ENCODE measurements at places on chromosomes 2 and 18. TPM values are rescaled to one million over a fixed set of nuclear protein-coding genes. Genes with fewer than 3 reads are reported as not detected.

DNA sequence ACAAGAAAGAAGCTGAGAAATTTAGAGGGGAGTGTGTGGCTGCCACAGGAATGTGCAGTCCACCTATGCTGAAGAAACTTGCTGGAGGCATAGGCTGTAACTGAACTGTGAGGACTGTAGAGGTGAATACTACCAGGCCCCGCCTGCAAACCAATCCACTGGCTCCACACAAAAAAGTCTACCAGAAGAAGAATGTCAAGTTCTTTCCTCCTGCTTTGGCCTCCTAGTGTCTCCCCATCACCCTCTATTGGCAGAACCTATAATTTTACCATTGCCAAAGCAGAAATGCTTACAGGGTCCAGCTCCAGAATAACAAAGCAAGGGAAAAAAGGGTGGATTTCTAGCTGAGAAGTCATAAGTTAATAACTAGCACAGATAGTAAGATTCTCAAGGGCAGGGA, 5.9 kb upstream of the ATP5MC3 start:
- peak; percentile 25 for DNase-seq

DNA sequence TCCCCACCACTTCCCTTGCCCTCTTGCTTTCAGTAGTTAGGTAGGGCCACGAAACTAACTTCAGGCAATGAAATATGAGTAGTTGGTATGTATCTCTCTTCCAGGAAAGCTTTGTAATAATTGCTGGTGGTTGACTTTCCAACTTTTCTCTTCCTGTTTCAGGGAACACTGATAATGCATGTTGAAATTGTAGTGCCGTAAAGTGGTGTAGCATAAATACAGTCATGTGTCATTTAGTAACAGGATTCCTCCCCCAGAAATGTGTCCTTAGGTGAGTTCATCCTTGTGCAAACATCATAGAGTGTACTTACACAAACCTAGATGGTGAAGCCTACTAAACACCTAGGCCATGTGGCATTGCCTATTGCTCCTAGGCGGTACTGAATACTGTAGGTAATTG, 429.2 kb downstream of the PID1 start:
- no peak for DNase-seq

LYG2 gene
- not detected for total RNA-seq

GRCh38 chr2:63862806-63863205, 21.1 kb downstream of the UGP2 start:
- no peak for DNase-seq

SCN9A gene
- total RNA-seq = 1.4 TPM

DNA sequence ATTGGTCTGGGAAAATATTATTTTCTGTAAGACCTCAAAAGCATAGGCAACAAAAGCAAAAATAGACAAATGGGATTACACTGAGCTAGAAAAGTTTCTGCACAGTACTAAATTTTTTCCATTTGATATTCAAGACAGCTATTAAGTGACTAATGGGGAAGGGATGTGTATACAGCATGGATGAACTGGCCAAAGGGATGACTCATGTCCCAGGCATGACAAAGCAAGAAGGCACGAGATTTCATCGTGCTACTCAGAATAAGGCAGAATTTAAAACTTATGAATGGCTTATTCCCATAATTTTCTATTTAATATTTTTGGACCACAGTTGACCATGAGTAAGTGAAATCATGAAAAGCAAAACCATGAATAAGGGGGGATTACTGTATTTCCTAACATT, 1250.1 kb upstream of the GYPC start:
- DNase-seq = peak; percentile 94

- no peak for DNase-seq
Observed at GRCh38 chr2:192809173-192809572, 614.4 kb upstream of the TMEFF2 start.

- DNase-seq = peak; percentile 79
Observed at GRCh38 chr2:183059561-183059960, 19.0 kb upstream of the DUSP19 start.

DNA sequence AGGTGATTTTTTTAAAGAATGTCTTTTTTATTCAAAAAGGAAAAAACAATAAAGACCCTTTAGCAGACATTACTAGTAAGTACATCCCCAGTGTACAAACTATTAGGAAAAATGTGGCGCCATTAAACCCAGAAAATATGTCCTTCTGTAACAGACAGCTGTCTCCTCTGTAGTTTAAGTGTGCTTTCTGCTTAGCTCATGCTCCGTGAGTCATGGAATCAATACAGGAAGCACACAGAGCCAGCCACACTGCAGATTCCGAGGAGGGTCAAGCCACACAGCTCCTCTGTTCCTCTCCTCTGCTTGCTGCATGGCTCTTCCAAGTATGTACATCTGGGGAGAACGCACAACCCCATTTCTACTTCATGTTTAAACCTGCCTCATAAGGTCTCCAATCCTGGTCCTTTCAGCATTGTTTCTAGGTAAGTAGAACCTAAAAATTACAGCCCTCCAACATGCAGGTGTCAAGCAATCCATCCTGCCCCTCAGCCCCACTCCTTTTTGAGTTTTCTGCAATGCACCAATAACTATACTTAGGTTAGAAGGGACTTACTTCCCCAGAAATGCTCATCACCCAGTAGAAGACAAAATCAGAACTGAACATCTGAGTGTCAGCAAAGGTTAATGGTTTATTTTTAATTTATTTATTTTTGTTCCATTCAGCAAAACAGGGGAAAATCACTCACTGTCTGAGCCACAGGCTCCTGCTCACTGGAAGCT, 37.5 kb downstream of the ACVR1 start:
- peak; percentile 49 for DNase-seq

GRCh38 chr2:43224131-43224570, 2.3 kb downstream of the ZFP36L2 start:
- DNase-seq = peak; percentile 81

RIT2 gene
- not detected for total RNA-seq

FOSL2 gene
- 2.9 TPM for total RNA-seq

GRCh38 chr2:27261926-27262298, 935 bp downstream of the SLC30A3 start:
- no peak for DNase-seq

DNA sequence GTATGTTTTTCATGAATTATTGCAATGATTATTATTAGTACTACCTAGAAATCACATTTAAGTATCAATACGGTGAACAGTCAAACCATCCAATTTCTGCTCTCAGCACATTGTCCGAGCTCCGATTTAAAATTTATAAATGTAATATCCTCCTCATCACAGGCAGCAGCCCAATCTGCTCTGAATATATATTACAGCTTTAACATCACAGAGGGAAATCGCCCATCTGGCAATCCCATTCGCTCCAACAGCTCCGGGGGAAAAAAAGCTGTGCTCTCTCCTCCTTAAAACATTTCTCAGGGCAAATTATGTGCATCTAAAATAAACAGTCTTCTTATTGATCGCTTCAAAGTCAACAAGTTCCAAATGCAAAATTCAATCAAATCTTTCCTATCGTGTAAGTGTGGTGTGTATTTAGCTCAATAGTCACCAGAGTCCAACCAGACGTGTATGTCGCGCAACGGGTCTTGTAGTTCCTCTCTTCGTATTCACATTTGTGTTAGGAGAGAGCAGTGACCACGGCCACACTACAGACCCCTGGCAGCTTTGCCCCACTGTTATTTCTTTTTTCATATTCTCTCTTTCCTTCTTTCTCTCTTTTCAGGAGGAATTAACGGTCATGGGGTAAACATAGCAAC, 2.4 kb downstream of the FIGN start:
- peak; percentile 52 for DNase-seq

DNA sequence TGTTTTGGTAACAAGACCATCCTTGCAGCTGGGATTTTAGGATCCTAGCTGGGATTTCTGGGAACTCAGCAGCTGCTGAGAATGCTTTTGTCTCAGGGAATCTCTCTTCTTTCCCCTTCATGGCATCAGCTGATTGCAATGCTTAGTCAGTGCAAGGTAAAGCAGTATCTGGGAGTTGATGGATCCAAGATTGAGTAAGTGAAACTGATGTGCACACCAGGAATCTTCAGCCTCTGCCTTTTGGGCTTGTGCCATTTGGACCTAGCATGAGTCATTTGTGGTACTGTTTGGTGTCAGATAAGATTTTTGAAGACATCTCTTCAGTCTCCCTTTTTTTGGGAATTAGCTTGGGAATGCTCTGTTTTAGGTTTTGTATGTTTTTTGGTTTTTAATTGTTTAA, 363.3 kb upstream of the TFPI start:
- no peak for DNase-seq

PTPN18 gene
- 16.7 TPM for total RNA-seq

GRCh38 chr2:46569766-46570165, 90.4 kb downstream of the TMEM247 start:
- no peak for DNase-seq

- no peak for DNase-seq
Observed at GRCh38 chr18:59621027-59621426, 76.2 kb downstream of the CCBE1 start.

DNA sequence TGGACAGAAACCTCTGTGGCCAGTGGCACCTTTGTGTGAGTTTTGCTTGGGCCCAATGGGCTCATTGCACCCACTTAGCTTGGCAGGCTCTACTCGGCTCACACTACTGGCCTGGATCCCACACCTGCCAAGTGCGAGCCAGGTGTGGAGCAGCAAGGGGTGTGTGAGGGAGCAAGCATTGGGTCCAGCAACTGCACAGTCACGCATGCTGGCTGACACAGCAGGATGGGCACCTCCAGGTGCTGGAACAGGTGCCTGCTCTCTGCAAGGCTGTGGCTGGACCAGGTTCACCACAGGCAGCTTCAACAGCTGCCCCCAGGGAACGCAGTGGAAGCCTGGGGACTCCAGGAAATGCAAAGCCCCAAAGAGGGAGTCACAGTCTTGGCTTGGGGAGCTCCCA, 94.2 kb downstream of the DOK6 start:
- DNase-seq = no peak

COLEC12 gene
- total RNA-seq = 61.1 TPM

DNA sequence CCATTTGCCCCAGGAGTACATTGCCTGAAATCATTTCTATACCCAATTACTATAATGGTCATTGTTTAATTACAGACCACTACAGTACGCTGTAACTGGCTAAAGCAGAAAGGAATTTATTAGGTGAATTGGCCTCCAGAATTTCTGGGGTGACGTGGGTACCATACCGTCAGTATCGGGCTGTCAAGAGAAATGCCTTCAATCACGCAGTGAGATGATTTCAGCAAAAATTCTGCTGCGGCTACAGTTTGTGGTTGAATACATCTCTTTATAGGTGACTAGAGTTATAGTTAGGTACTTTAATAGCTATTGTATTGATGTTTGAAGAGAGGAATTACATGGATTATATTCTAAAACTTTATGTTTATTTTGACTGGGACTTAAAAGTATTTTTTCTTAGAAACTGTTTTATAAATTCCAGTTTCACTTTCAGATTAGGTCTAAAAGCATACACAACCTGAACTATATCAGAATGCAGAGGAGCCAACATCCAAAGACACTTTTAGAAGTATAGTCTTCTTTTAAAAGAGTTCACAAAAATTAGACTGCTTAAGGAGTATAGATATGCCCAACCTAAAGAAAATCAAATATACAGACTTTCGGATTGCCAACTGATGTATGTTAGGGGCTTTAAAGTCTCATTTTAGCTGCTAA, 128.4 kb downstream of the TTC27 start:
- DNase-seq = no peak

GRCh38 chr2:46286715-46287114, 10.5 kb upstream of the EPAS1 start:
- no peak for DNase-seq

GRCh38 chr2:129881786-129882396, 97.6 kb upstream of the RAB6C start:
- DNase-seq = no peak

DNA sequence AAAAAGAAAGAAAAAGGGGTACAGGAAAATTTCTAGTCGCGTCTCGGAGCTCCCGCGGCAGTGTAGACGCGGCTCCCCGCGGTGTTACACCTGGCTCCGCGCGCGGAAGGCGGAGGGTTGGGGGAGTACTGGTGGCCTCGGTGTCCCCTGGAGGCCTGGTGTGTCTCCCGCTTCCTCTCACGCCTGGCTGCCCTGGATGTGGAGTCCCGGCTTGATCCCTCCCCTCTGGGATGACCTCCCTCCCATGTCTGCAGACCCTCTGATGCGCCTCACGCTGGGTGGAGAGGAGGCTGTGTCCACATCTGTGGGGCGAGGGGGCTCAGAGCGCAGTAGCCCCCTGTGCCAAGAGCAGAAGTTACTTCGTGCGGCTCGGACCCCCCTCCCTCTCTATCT, 1.2 kb downstream of the KIF5C start:
- DNase-seq = no peak

GRCh38 chr2:111701798-111702118, 182.2 kb downstream of the ANAPC1 start:
- DNase-seq = no peak

- no peak for DNase-seq
Observed at GRCh38 chr18:44119607-44120006, 561.1 kb upstream of the SETBP1 start.

GRCh38 chr2:60966507-60967405, 50.8 kb upstream of the PEX13 start:
- no peak for DNase-seq

TFPI gene
- 9.3 TPM for total RNA-seq

DNA sequence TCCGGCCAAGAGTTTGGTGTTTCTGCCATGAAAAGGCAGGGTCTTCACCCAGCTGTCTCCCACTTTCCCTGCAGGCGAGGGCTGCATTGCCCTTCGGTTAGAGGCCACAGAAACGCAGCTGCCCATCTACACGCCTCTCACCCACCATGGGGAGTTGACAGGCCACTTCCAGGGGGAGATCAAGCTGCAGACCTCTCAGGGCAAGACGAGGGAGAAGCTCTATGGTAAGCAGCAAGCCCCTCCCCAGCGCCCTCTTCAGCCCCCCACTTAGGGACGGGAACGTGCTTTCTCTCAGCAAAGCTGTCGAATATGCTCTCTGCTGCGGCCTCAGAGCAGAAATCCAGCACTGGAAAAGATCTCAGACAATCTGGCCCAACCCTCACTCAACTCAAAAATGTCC, 57.7 kb upstream of the ATG16L1 start:
- peak; percentile 96 for DNase-seq

NT5DC4 gene
- not detected for total RNA-seq

AQP12A gene
- total RNA-seq = not detected

GRCh38 chr18:44564922-44565321, 115.8 kb upstream of the SETBP1 start:
- DNase-seq = peak; percentile 59

DNA sequence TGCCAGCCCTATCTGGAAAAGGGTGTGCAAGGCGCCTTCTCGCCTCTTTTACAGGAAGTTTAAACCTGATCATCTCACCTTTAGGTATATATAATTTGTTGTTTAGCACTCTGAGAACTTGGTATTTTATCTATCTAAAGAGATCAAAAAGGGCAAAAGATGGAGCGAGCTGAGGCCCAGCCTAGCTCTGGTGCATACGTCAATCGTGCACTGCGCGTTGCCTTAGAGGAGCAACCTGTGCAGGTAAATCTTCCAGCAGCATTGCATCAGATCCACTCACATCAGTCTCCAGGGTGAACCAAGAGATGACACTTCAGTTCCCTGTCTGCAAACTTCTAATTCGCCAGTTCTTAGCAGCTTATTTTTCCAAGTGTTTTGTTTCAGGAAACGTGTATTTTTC, 15.4 kb downstream of the BCL11A start:
- DNase-seq = no peak

DNA sequence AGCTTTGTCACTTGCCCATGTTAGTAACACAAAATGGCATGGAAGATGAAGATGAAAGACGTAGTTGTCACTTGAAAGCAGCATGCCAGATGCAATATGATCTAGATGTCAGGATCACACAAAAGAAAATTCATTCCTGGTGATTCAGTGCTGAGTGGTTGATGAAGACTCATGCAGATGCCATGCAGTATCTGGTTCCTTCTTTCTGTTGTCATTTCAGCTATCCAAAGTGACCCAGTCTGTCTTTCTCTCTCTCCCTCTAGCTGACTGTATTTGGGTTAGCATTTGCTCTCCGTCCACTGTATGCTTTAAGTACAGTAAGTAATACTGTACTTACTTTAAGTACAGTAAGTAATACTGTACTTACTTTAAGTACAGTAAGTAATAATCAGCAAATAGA, 50.4 kb downstream of the TTN start:
- no peak for DNase-seq
